Camera-type eye (tissue), 1 donor: ENCODE measurements at places on chromosomes 4 and X. TPM values are rescaled to one million over a fixed set of nuclear protein-coding genes. Genes with fewer than 3 reads are reported as not detected.

The CXCL6 gene
- not detected for total RNA-seq

The RRH gene
- total RNA-seq: 9.6 TPM

The BBS12 gene
- total RNA-seq: 13.9 TPM

The CTSO gene
- 30.5 TPM for total RNA-seq

The CXCL8 gene
- total RNA-seq: 4.7 TPM

The EIF1AX gene
- total RNA-seq: 85.7 TPM

The PPP2R3B gene
- total RNA-seq: 23.1 TPM
